ENCODE measurements at places on chromosomes 2 and 18. TPM values are rescaled to one million over a fixed set of nuclear protein-coding genes. Genes with fewer than 3 reads are reported as not detected.

MEIS1 gene
- 209 TPM for total RNA-seq

- H3K4me3 ChIP-seq = no peak overlapping the region
- no peaks in the 10 kb centered on the region for H3K27me3 ChIP-seq
- DNase-seq = no peak
- no peaks in the 10 kb centered on the region for H3K4me1 ChIP-seq
- H3K36me3 ChIP-seq = no peaks in the 10 kb centered on the region
- no peak overlapping the region for H3K27ac ChIP-seq
Measured at GRCh38 chr2:58521803-58522554, 280.9 kb upstream of the FANCL start.

CPLX4 gene
- not detected for total RNA-seq

GRCh38 chr18:79866889-79867574 lies 69.3 kb downstream of the KCNG2 start:
- peak; percentile 29 for DNase-seq

LCT gene
- total RNA-seq = under 0.01 TPM

CCBE1 gene
- total RNA-seq = 93.9 TPM

DNA sequence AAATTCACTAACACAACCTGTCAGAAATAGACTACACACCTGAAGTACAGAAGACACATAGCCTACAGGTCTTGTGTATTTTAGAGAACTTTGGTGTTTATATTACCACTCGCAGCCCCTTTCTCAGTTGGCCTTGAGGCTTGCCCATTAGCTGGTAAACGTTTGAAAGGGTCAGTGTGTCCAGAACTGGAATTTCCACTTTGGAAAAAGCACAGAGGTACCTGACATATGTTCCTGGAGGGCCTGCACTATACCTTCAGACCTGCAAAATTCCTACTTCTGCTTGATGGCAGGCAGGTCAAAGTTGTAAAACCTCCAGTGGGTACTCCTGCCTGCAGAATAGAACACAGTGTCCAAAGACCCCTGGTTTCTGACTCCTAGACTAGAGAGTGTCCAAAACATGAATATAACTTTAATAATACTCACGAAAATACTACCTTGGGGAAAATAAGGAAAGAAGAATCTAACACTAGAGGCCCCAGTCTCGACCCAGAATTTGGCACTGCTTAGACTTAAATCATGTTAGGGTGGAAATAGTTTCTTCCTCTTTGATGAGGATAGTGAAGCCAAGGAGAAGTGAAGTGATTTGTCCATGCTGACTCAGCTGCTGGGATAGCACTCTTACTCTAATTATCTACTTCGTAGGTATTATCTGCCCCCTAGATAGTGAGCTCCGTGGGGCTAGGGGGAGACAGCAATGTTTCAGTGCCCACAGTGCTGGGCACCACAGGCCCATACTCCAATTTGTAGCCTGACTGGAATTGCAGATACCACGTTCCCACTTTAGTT lies 2.8 kb downstream of the KCTD1 start:
- no peak for DNase-seq
- H3K27ac ChIP-seq = no peak overlapping the region
- peaks cover 5% of the 10 kb centered on the region for H3K4me1 ChIP-seq
- peaks cover 7% of the 10 kb centered on the region for H3K27me3 ChIP-seq

DNA sequence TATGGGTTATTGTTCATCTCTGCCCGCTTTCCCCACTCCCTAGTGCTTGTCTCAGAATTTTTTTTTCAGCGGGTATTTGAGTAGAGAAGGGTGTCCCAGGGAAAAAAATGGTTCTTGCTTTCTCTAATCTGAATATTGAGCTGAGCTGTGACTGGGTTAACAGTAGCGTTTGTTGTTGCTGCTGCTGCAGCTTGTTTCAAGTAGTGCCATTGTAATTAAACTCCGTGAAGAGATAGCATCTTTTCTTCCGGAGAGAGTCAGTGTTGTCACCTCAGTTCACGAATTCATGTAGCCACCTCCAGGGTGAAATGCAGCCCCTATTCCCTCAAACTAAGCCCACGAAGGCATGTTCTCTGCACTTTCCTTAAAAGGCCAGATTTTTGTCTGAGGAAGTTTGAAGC lies 1.5 kb upstream of the AAK1 start:
- H3K36me3 ChIP-seq = no peaks in the 10 kb centered on the region
- peak overlapping the region; percentile 82 for H3K27ac ChIP-seq
- no peak for DNase-seq

LOXHD1 gene
- not detected for total RNA-seq

GRCh38 chr2:223797811-223798721 lies 39.3 kb downstream of the AP1S3 start:
- H3K27me3 ChIP-seq = no peaks in the 10 kb centered on the region
- no peak overlapping the region for H3K4me3 ChIP-seq
- peaks cover 8% of the 10 kb centered on the region for H3K4me1 ChIP-seq

NBAS gene
- 88.9 TPM for total RNA-seq

SAG gene
- total RNA-seq = not detected

DNA sequence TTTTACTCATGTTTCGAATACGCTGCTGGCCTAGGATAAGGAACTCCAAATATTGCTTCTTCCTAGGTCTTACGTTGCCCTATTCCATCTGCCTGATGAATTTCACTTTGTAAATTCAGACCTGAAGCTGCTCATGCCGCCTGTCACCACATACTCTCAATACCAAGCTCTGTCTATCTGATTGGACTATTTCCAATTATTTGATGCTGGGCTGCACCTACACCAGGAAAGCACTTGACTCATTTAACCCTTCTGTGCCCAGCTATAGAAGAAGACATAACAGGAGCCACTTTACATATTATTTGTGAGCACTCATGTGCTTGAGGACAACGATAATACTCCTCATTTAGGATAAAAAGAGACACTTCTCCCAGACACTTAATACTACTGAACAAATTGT lies 1293.9 kb upstream of the LRRTM1 start:
- no peak for DNase-seq
- no peak overlapping the region for H3K27ac ChIP-seq
- H3K36me3 ChIP-seq = no peaks in the 10 kb centered on the region
- H3K4me3 ChIP-seq = no peak overlapping the region
- H3K27me3 ChIP-seq = no peaks in the 10 kb centered on the region
- H3K4me1 ChIP-seq = no peaks in the 10 kb centered on the region

DNA sequence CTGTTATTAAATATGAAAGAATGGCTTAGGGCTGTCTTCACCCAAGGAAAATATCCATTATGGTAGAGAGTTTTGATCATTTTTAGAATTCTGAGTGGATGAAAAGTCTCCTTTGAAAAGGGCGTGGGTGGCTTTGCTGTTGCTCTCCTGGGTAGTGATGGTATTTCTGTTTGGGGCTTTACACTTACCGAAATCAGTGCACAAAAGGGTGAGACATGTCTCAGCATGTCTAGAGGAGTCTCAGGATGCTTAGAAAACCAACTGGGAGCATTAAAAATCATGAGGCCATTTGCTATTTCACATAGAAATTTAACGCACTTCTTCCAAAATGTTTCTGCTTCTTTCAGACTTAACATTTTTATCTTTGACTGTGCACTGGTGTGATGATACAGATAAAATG lies 49.6 kb downstream of the ZCCHC2 start:
- no peak for DNase-seq
- H3K4me1 ChIP-seq = peaks cover 4% of the 10 kb centered on the region
- no peak overlapping the region for H3K27ac ChIP-seq
- H3K27me3 ChIP-seq = no peaks in the 10 kb centered on the region
- H3K4me3 ChIP-seq = no peak overlapping the region
- H3K36me3 ChIP-seq = peaks cover 16% of the 10 kb centered on the region

DNA sequence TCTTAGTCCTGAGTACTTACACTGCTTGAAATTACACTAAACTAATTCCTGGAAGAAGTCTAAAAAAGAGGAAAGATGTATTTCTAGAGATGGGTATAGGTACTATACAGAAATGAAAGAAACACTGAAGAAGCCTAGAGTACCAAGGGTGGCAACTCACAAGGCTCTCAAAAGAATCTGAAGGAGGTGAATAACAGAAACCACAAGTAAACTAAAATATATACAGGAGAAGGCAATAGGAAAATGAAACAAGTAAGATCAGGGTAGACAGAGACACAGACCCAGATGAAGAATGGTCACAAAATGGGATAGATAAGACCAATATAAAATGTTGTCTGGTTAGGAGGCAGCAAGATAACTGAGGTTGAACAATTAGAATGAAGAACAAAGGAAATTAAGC lies 59.9 kb downstream of the USP37 start:
- no peaks in the 10 kb centered on the region for H3K4me1 ChIP-seq
- H3K27ac ChIP-seq = no peak overlapping the region
- no peaks in the 10 kb centered on the region for H3K36me3 ChIP-seq
- H3K4me3 ChIP-seq = no peak overlapping the region
- no peaks in the 10 kb centered on the region for H3K27me3 ChIP-seq

DNA sequence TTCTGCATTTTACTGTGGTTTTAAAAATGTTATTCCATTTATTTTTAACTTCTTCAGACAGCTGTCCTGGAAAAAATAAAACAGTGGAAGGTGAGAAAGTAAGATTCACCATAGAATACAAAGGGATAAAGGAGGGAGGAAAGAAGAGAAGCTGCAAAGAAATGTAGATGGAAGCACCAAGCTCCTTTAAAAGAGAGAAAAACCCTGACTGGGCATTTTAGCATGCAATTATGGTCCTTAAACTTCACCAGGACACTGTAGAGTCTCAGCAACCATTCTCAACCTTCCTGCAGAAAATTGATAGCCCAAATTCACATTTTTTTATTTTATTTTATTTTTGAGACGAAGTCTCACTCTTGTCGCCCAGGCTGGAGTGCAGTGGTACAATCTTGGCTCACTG lies 11.6 kb upstream of the ANKRD44 start:
- peaks cover 4% of the 10 kb centered on the region for H3K27me3 ChIP-seq
- H3K27ac ChIP-seq = no peak overlapping the region
- no peak overlapping the region for H3K4me3 ChIP-seq
- DNase-seq = no peak

DNA sequence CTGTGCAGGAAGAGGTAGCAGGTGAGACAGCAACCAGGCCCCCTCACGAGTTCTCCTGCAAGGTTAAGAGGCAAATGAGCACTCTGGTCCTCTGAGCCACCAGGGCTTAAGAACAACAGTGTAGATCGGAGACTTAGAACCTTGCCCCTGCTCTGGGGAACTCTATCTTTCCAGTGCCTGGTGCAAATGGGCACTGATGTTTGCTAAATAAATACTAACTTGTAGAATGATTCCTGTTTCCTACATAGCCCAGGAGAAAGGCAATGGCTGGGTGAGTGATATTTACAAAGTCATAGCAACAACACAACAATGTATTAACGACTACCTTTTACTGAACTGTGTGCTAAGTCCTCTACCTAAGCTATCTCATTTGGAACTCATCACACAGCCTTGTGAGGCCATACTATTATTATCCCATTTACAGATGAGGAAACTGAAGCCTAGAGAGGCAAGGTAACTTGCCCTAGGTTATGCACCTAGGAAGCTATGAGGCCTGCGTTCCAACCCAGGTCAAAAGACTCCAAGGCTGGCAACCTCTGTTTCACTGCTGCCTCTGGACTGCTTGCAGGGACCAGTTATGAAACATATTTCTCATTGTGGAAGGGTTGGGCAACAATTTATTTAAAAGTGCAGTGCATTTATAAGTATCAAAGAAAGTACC lies 4.3 kb downstream of the ATP8B1 start:
- no peaks in the 10 kb centered on the region for H3K27me3 ChIP-seq
- no peak for DNase-seq
- no peak overlapping the region for H3K27ac ChIP-seq
- H3K4me1 ChIP-seq = peaks cover 11% of the 10 kb centered on the region

AQP12B gene
- total RNA-seq = not detected

IL36G gene
- total RNA-seq = not detected

- no peak overlapping the region for H3K4me3 ChIP-seq
- DNase-seq = no peak
- no peak overlapping the region for H3K27ac ChIP-seq
- H3K4me1 ChIP-seq = no peaks in the 10 kb centered on the region
- H3K36me3 ChIP-seq = no peaks in the 10 kb centered on the region
- H3K27me3 ChIP-seq = no peaks in the 10 kb centered on the region
Measured at GRCh38 chr18:13328213-13328612, 109.7 kb downstream of the LDLRAD4 start.

GRCh38 chr2:205166745-205167144 lies 515.6 kb upstream of the NRP2 start:
- H3K36me3 ChIP-seq = no peaks in the 10 kb centered on the region
- H3K4me3 ChIP-seq = no peak overlapping the region
- no peak for DNase-seq
- no peak overlapping the region for H3K27ac ChIP-seq
- H3K4me1 ChIP-seq = no peaks in the 10 kb centered on the region

CAVIN2 gene
- total RNA-seq = 11.5 TPM

MTA3 gene
- 31.9 TPM for total RNA-seq

FAM136A gene
- 35.0 TPM for total RNA-seq

DNA sequence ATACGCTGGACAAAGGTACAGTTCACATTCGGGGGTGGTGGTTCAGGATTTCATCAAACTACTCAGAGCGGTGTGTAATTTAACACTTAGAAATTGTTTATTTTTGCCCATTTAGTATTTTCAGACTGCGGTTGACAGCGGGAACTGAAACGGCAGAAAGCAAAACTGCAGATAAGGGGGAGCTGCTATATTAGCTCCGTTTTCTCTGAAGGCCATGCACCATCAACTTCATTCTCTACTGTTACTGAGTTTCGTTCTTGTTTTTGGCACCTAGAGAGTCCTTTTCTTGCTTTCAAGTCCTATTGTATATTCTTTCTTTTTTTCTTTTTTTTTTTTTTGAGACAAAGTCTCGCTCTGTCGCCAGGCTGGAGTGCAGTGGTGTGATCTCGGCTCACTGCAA lies 121.5 kb upstream of the SP3 start:
- H3K36me3 ChIP-seq = no peaks in the 10 kb centered on the region
- no peaks in the 10 kb centered on the region for H3K27me3 ChIP-seq
- no peak overlapping the region for H3K4me3 ChIP-seq
- DNase-seq = no peak

TTC39C gene
- 20.8 TPM for total RNA-seq

DNA sequence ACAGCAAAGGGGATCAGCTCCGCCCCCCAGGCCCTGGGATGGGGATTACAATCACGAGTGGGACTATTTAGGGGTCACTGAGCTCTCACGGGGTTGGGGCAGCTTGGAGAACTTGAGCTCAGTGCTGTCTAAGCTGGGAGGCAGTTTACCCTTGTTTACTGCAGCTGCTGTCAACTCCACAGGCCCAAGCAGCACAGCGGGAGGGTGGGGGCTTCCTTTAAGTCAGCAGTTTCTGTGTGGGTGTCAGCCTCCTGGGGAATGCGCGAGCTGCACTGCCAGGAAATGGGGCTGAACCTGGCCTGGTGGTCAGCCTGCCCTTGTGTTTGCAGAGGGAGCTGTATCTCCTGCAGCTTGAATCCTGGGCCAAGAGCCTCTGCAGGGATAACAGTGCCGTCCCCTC lies 29.8 kb downstream of the TOGARAM2 start:
- H3K4me1 ChIP-seq = peaks cover 18% of the 10 kb centered on the region
- DNase-seq = peak; percentile 69
- no peak overlapping the region for H3K4me3 ChIP-seq
- peaks cover 4% of the 10 kb centered on the region for H3K27me3 ChIP-seq
- H3K36me3 ChIP-seq = no peaks in the 10 kb centered on the region
- no peak overlapping the region for H3K27ac ChIP-seq
